Stimulated activated CD4-positive, alpha-beta T cell treated with anti-CD3 and anti-CD28 coated beads, Interleukin-1b, Interleukin-23, amount 100 ng/mL, for 24 hours (primary cell): ENCODE measurements at places on chromosomes 2 and 18.

DNA sequence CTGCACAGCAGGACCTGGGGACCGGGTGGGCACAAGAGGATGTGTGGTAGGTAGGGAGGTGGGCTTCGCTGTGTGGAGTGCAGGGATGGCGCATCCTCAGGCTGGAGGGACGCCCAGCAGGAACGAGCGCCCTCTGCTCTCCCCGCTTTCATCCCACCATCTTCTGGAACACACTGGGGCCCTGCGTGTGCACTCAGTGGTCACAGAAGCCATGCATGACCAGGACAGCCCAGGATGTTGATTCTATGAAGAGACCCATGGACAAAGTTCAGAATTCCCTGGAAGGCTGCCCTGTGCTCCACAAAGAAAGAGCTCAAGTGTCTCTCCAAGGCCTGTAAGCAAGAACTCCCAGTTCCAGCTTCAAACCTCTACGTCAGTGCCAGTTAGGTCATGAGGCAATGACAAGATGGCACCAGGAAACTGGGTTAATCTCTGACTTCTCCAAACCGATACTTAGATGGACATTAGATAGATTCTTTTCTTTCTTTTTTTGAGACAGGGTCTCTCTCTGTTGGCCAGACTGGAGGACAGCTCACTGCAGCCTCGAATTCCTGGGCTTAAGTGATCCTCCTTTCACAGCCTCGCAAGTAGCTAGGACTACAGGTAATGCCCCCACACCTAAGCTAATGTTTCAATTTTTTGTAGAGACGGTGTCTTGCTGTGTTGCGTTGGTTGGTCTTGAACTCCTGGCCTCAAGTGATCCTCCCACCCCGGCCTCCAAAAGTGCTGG, 3.4 kb downstream of the SLC66A2 start:
- no peak for DNase-seq

DNA sequence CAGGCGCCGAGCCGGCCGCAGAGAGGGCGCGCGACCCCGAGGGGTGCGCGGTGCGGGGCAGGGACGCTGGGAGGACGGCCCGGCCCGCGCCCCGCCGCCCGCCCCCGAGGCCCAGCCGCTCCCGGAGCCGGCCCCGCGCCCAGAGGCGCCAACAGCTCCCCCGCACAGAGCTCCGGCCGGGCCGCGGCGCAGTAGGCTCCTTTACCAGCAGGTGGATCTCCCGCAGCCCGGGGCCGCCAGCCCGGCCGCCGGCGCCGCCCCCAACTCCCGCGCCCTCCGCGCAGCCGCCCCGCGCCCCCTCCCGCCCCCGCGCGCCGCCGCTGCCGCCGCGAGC, 258 bp downstream of the MGAT4A start:
- no peak for DNase-seq

GRCh38 chr2:222592176-222592575, 63.7 kb downstream of the FARSB start:
- no peak for DNase-seq

DNA sequence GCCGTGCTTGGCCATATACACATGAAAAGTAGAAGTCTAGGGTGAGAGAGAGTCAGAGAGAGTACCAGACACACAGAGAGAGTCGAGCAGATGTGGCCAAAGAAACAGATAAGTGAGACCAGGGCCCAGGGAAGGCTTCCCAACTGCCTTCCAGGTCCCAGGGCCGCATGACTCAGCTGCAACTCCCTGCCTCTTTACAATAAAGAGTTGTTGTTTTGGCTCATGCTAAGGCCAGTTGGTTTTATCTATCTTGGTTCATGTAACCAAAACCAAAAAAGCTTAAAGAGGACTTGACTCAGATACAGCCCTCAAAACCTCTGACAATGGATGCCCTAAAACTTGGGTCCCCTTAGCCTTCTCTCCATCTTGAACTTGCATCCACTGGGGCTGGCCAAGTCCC, 36.9 kb downstream of the REEP1 start:
- no peak for DNase-seq

DNA sequence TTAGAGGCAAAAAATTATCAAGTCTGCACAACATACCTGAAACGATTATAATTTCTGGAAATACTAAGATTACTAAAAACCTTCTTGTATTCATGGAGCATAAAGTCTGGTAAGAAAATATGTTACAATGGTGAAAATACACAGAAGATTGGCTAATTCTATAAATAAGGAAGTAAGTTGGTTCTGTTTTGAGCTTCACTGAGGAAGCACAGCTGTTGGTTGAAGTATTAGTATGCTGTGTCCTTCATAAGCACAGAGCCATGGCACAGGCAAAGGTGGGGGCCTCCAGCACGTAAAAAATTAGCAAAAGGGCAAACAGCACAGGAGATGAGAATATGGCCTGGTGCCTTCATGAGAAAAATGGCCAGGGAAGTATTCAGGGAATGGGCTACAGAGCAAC, 40.4 kb upstream of the ANKRD62 start:
- DNase-seq = no peak

DNA sequence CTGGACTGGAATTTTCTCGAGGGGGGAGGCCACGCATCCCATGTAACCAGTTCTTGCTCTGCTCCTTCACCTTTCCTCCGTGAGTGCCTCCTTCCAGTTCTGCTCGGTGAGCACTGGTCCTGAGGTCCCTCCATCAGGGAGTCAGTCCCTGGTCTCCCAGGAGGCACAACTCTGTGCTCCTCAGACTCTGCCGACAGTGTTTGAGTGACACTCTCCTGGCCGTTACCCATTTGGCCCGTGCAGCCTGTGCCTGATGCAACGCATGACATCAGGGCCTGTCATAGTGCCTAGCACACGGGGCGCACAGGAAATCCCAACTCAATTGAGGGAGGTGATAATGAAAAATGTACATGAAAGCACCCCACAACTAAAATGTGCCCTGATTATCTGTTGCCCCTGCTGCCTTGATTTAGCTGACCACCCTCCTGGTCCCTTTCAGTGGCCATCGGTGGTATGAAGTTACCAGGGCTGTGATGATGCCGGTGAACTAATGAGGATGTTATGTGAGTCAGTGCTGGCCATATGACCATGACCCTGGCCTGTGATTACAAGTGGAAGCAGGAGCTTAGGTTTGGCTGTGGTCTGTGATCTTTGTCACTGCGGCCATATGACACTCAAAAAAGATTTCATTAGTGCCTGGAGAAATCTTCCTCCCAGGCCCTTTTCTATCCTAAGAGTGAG, 144.6 kb downstream of the TDRD15 start:
- no peak for DNase-seq

DNA sequence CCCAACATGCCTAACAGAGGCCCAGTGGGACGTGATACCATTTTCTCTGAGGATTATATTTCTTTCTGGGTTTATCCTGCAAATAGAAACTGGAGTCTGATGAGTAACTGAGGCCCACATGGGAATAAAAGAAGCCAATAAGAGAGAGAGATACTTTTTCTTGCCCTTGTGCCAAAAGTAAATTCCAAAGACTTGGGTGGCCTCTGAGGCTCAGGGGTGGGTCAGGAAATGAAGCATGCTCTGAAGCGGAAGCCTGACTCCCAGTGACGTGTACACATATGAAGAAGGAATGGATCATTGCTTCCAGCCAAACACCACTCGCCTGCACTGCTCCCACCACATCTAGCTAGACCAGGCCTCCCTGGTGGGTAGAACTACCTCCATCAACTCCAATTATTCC, 273.6 kb upstream of the NCKAP5 start:
- DNase-seq = no peak
